ENCODE measurements at places on chromosomes 11 and 22. TPM values are rescaled to one million over a fixed set of nuclear protein-coding genes. Genes with fewer than 3 reads are reported as not detected.

Gene UPK3A
- total RNA-seq: not detected

Gene MMP12
- not detected for total RNA-seq

Gene NPTXR
- total RNA-seq: 7.5 TPM

Gene GAB4
- total RNA-seq: not detected

GRCh38 chr11:62965574-62965973, 19.2 kb downstream of the SLC22A6 start:
- no peaks in the 10 kb centered on the region for H3K4me1 ChIP-seq
- H3K36me3 ChIP-seq: no peaks in the 10 kb centered on the region
- H3K27me3 ChIP-seq: no peaks in the 10 kb centered on the region

Gene MGAT3
- 26.2 TPM for total RNA-seq

DNA sequence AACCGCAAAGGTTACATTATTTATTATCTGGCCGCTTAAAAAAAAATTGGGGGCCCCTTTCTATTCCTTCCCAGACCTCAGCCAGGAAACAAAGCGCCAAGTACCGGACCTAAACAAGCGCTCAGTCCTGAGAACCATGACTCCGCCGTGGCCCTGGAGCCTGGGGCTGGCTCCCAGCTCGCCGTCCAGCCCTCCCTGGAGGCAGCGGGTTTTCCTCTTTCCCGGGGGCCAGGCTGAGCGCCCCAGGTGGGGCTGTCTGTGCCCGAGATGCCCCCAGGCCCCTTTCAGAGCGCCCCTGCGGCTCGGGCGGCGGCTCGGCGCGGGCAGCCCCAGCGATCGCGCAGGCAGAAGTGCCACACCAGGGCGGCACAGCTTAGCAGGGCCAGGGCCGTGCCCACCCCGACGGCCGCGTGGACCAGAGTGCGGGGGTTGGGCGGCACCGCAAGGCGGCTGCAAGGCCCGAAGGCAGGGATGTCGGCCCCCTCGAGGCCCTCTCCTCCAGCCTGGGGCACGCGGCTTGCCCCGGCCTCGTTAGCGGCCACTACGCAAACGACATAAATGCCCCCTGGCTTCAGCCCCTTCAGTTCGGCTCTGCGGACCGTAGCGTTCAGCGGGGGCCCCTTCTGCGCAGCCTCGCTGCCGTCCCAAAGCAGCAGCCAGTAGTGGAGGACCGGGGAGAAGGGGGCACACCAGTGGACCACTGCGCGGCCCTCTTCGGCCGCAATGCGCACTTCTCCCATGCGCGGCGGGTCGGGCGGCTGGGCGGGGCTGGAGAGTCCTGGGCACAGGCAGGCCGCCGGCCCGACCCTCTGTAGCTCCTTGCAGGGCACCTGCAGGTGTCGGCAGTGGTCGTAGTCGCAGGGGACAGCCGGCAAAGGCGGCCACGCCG, 1.6 kb downstream of the LRRN4CL start:
- no peaks in the 10 kb centered on the region for H3K27me3 ChIP-seq
- peak overlapping the region; percentile 81 for H3K27ac ChIP-seq
- H3K4me1 ChIP-seq: no peaks in the 10 kb centered on the region
- H3K36me3 ChIP-seq: no peaks in the 10 kb centered on the region

Gene BIRC3
- total RNA-seq: 14.4 TPM

DNA sequence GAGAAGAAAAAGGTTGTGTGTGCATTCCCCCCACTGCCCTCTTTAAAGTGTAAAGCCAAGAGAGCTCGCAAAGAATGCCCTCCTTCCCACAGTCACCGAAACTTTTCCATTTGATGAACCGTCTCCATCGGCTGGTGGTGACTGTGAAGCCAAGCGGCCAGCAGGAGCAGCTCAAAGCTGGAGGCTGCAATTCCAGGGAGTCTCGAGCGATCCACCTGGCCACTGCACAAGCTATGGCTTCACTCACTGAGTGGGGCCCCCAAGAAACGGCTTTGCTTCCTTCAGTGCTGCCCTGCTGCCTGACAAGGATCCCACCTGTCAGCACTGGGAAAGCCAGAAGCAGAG, 117.7 kb downstream of the ABTB2 start:
- no peaks in the 10 kb centered on the region for H3K36me3 ChIP-seq
- no peak for DNase-seq
- H3K27ac ChIP-seq: no peak overlapping the region
- no peaks in the 10 kb centered on the region for H3K27me3 ChIP-seq
- H3K4me3 ChIP-seq: no peak overlapping the region

- H3K27me3 ChIP-seq: no peaks in the 10 kb centered on the region
- H3K4me1 ChIP-seq: peaks cover 20% of the 10 kb centered on the region
- DNase-seq: no peak
- no peak overlapping the region for H3K27ac ChIP-seq
- H3K36me3 ChIP-seq: no peaks in the 10 kb centered on the region
Observed at GRCh38 chr11:73147771-73148681, 5.9 kb upstream of the FCHSD2 start.

Gene KRTAP5-8
- not detected for total RNA-seq

DNA sequence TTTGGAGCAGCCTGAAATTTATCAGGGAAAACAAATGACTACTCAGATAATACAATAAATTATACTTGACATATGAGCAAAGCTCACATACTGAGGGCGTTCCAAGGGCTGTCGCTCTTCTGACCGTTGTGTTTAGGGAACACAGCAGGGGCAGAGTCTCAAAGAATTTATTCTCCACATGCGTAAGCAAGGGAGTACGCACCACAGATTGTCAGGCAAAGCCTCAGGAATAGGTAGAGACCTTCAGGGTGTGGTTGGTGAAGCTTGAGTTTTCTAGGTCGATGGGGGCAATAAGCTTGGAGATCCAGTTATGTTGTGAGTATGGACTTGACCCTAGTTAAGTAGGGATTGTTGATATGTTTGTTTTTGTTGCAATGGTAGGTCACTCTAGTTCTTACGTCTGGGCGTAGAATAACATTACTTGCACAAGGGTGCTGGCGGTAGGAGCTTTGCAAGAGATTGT, 830 bp downstream of the ACAT1 start:
- peaks cover 14% of the 10 kb centered on the region for H3K36me3 ChIP-seq
- H3K4me3 ChIP-seq: peak overlapping the region; percentile 96
- DNase-seq: no peak
- H3K27ac ChIP-seq: peak overlapping the region; percentile 99

Gene LARGE2
- not detected for total RNA-seq

- DNase-seq: no peak
- no peak overlapping the region for H3K27ac ChIP-seq
- H3K36me3 ChIP-seq: no peaks in the 10 kb centered on the region
- no peak overlapping the region for H3K4me3 ChIP-seq
Observed at GRCh38 chr11:105862736-105863367, 159.2 kb downstream of the MSANTD4 start.

DNA sequence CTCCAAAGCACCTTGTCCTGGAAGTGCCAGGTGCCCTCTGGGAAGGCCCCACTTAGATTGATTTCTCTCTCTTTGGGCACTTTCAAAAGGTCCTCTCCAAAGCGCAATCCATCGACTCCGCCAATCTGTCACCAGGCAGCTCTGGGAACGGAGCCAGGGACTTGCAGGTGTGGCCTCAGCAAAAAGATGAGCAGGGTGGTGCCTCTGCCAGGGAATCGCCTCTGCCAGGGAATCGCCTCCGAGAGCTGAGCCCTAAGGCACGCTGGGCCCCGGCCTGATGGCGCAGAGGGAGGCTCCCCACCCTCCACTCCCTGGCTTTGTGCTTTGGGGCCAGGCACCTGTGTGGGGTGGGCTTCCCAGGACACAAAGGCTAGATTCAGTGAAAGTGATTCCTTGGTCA, 1391.3 kb downstream of the TBC1D22A start:
- H3K4me1 ChIP-seq: no peaks in the 10 kb centered on the region
- no peaks in the 10 kb centered on the region for H3K27me3 ChIP-seq
- no peak overlapping the region for H3K4me3 ChIP-seq

- no peak overlapping the region for H3K27ac ChIP-seq
- H3K4me1 ChIP-seq: no peaks in the 10 kb centered on the region
- DNase-seq: no peak
- H3K27me3 ChIP-seq: no peaks in the 10 kb centered on the region
- no peak overlapping the region for H3K4me3 ChIP-seq
Observed at GRCh38 chr22:30169002-30169401, 77.6 kb downstream of the LIF start.

DNA sequence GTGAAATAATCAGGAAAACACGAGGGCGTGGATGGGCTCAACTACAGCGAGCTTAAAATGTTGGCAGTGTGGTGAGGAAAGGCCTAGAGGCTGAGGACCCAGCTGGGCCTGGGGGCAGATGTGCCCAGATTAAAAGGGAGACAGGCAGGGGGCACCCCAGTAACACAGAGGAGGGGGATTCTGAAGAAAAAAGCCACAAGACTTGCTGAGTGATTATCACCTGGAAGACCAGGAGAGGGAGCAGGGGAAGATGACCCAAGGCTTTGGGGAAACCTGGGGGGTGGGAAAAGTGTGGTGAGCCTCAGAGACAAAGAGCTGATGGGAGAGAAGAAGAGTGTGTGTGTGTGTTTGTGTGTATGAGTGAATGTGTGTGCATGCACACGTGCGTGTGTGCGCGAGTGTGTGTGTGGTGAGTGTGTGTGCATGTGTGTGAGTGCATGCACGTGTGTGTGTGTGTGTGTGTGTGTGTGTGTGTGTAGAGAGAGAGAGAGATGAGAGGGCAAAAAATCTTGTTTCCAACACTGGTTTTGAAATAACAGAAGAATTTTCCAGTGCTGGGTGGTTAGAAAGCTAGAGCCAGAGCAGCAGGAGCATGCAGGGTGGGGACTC, 500.5 kb downstream of the BUD13 start:
- DNase-seq: no peak
- no peak overlapping the region for H3K4me3 ChIP-seq
- no peaks in the 10 kb centered on the region for H3K36me3 ChIP-seq
- no peak overlapping the region for H3K27ac ChIP-seq

- H3K4me1 ChIP-seq: no peaks in the 10 kb centered on the region
- H3K4me3 ChIP-seq: no peak overlapping the region
- no peak for DNase-seq
Observed at GRCh38 chr11:30683176-30683575, 97.0 kb upstream of the MPPED2 start.

GRCh38 chr22:44279069-44279360, 33.7 kb downstream of the SHISAL1 start:
- no peak for DNase-seq
- H3K36me3 ChIP-seq: no peaks in the 10 kb centered on the region
- no peaks in the 10 kb centered on the region for H3K4me1 ChIP-seq
- H3K27ac ChIP-seq: no peak overlapping the region
- H3K4me3 ChIP-seq: no peak overlapping the region
- no peaks in the 10 kb centered on the region for H3K27me3 ChIP-seq

DNA sequence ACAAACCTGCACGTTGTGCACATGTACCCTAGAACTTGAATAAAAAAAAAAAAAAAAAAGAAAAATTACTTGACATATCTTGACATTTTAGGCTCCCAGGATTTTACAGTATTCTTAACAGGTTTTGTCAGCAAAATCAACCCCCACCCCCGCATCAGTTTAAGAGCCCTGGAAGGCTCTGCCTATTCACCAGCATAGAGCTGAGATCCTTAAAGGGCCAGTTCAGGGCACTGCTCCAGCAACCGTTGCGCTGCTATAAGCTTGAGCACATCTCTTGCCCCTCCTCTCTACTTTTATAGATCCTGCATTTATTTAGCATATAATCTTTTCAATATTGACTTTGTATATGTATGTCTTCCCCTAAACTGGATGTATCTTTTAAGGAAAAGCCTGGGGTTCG, 697 bp upstream of the PAFAH1B2 start:
- H3K36me3 ChIP-seq: no peaks in the 10 kb centered on the region
- H3K27ac ChIP-seq: peak overlapping the region; percentile 90
- peaks cover 29% of the 10 kb centered on the region for H3K4me1 ChIP-seq
- H3K27me3 ChIP-seq: no peaks in the 10 kb centered on the region
- peak overlapping the region; percentile 87 for H3K4me3 ChIP-seq

Gene MPZL2
- 6.7 TPM for total RNA-seq

Gene POLD4
- total RNA-seq: 70.8 TPM

Gene MFNG
- 16.7 TPM for total RNA-seq

GRCh38 chr11:94787801-94788200, 19.6 kb downstream of the AMOTL1 start:
- H3K4me1 ChIP-seq: peaks cover 10% of the 10 kb centered on the region
- no peak overlapping the region for H3K27ac ChIP-seq
- no peaks in the 10 kb centered on the region for H3K27me3 ChIP-seq
- H3K4me3 ChIP-seq: no peak overlapping the region
- H3K36me3 ChIP-seq: no peaks in the 10 kb centered on the region

DNA sequence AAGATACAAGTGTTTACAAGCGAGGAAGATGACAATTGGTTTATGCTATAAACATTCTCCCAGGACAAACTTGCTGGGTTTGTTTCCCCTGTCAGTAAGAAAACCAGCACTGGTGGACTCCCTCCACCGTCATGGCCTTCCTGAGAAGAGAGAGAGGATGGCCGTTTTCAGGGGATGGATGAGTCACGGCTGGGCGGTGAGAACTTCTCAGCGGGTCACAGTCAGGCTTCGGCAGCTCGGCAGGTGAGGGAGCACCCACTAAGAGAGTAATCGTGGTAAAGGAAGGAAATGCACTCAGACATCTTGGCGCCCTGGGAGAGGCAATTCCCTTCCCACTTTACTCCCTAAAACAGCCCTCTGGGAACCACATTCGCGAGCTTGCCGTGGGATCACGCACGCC, 83.9 kb downstream of the NCAM1 start:
- H3K27me3 ChIP-seq: no peaks in the 10 kb centered on the region
- H3K27ac ChIP-seq: no peak overlapping the region
- no peak overlapping the region for H3K4me3 ChIP-seq

Gene TKFC
- 39.6 TPM for total RNA-seq

DNA sequence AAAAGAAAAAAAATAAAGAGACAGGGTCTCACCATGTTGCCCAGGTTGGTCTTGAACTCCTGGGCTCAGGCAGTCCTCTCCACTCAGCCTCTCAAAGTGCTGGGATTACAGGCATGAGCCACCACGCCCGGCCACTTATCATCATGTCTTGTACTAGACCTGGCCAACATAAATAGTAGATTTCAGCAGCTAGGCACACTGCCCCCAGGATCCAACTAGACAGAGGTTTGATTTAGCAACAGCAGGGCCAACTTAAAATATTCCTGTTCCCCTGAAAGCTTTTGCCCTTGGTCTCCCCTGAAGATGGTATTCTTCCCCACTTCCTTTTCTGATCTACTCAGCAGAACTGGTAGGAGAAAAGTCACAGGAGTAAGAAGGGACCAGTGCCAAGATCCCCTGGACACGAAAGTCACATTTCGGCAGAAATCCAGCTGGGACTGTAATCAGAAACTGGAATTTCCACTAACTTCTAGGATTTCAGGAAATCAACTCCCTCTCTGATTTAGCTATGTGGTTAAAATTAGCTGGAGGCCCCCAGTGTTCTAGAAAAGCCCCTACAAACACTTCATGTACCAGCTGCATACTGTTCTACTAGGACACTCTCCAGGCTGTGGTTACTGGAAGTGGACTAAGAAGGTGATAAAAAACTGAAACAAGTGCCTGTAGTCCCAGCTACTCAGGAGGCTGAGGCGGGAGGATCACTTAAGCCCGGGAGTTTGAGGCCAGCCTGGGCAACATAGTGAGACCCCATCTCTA, 8.9 kb upstream of the PPP2R1B start:
- peak overlapping the region; percentile 29 for H3K27ac ChIP-seq
- peak; percentile 49 for DNase-seq
- no peak overlapping the region for H3K4me3 ChIP-seq
- no peaks in the 10 kb centered on the region for H3K36me3 ChIP-seq
- H3K4me1 ChIP-seq: peaks cover 9% of the 10 kb centered on the region
- H3K27me3 ChIP-seq: no peaks in the 10 kb centered on the region
